ENCODE measurements at places on chromosomes 6 and 20. TPM values are rescaled to one million over a fixed set of nuclear protein-coding genes. Genes with fewer than 3 reads are reported as not detected.

The TCF21 gene
- total RNA-seq: not detected

- no peak for DNase-seq
These were observed 14.3 kb upstream of the MYT1 start for GRCh38 chr20:64149809-64150560.

The ULBP2 gene
- 3.2 TPM for total RNA-seq

GRCh38 chr20:53752971-53753879 lies 159.6 kb upstream of the ZNF217 start:
- DNase-seq: no peak

- no peak for DNase-seq
These were observed 27.1 kb downstream of the LBP start for GRCh38 chr20:38373231-38373867.

GRCh38 chr6:110755411-110755834 lies 59.8 kb downstream of the CDK19 start:
- DNase-seq: no peak

The C20orf141 gene
- 0.29 TPM for total RNA-seq

GRCh38 chr20:53296451-53297153 lies 297.0 kb downstream of the ZNF217 start:
- no peak for DNase-seq

The APOM gene
- total RNA-seq: 1.2 TPM

DNA sequence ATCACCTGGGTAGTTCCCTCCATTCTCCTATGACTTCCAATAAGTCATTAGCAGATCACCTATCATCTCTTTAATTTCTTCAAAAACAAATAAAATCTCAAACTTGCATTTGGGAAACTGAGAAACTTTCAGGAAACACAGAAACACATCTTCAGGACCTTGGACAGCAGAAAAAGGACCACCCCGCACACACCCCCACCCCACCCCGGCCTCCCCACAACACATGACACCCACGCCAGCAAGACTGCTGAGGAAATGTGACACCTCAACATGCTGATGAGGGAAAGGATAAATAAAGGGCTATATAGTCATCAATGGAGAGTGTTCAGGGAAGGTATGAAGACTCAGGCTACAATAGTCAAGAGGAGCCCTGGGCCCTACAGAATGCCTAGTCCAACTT lies 15.6 kb upstream of the TRIM39 start:
- no peak for DNase-seq

- DNase-seq: no peak
These were observed 39.2 kb upstream of the CENPW start for GRCh38 chr6:126300735-126301134.

The DSP gene
- total RNA-seq: 119 TPM

- no peak for DNase-seq
These were observed 59.3 kb upstream of the ZNF217 start for GRCh38 chr20:53652859-53653517.

DNA sequence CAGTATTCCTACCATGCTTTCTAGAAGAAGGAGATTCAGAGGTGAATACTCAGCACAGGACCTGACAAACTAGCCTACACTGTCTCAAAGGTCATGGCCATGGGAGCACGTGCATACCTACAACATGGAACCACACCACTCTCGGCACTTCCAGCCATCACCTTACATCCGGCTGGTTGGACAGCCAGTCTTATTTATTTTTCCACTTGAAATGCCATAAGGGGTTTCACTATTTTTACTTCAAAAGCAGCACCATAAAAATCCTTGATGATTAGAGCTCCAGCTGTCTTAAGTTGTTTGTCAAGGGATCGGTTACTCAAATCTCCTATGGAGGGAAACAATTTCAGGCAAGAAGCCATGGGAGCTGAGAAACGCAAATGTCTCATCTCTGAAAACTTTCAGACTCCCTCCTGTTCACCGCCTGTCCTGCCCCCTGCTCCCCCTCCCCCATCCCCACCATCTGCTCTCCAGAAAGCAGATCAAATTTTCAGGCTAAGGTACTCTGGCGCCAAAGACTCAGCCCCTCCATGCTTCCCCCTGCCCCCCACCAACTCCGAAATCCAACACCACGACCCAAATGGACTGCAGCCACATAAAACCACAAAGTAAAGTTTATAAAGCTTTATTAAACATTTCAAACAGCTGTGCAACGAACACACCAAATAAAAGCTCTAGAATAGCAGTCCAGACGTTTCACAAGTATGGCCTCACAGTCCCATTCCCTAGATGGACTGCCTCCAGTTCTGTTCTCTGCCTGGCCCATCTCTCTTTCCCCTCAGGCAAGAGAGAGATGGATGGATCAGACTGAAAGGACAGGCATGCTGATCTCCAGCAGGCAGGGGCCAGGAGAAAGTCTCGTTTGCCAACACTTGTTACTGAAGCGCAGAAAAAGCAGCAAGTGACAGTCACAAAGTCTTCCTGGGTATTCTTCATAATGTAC lies 4.0 kb upstream of the NNAT start:
- DNase-seq: peak; percentile 88

The KCNK17 gene
- total RNA-seq: not detected

The RIPOR2 gene
- 2.1 TPM for total RNA-seq

The WFDC12 gene
- total RNA-seq: not detected

The TFAP2C gene
- total RNA-seq: not detected

GRCh38 chr6:4714961-4715501 lies 61.2 kb upstream of the CDYL start:
- no peak for DNase-seq

DNA sequence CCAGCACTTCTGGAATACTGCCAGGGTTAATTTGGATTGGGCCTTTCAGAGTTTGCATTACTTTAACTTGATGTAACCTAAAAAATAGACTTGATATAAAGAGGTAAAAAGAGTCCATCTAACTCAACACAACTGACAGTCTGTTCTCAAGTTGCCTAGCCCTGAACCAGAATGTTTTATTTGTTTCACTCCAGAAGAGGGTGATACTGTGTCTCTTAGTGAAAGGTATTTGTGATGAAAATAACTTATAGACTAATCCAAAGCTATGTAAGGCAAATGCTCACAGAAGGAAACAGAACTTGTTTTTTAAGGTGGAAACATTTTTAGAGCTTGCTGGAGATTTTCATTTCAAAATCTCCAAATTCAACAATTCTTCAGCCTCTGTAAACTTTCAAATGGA lies 469.1 kb upstream of the RUNX2 start:
- DNase-seq: no peak

GRCh38 chr6:93417421-93418013 lies 1.8 kb downstream of the EPHA7 start:
- DNase-seq: peak; percentile 89

The SMPDL3A gene
- 22.7 TPM for total RNA-seq

The OPRM1 gene
- not detected for total RNA-seq

The HLA-DOA gene
- total RNA-seq: 2.4 TPM

DNA sequence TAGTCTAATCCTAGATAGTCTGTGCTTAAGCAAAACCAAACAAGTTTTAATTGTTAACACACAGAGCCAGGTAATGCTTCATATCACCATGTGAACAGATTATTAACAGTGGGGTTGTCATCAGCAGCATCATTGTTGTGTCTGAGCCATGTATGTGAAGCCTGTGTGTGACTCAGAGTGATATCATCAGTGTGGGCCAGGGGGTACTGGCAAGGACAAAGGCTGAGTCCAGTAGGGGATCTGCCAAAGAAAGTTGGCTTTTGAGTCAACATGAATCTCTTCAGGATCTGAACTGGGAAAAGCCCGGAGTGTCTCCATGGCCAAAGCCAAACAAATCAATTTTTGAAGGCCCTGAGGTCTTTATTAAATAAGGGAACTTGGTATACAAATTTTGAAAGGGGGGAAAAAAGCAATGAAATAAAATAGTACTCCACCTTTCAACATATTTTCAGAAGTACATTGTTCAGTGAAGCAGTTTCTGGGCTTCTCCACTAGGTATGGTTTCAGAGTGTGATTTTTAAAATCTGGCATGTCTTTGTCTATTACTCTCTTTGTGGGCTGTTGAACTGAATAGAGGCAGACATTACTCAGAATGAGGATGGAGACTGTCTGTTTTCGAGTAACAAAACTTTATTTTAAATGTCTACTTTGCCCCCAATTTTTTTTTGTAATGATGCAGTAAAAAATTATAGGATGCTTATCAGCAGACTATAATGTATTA lies 444.2 kb upstream of the JAG1 start:
- peak; percentile 48 for DNase-seq

The LHFPL5 gene
- not detected for total RNA-seq

GRCh38 chr6:125678601-125679000 lies 70.8 kb upstream of the HEY2 start:
- no peak for DNase-seq

- peak; percentile 94 for DNase-seq
These were observed 25.6 kb downstream of the MANBAL start for GRCh38 chr20:37315021-37315451.

DNA sequence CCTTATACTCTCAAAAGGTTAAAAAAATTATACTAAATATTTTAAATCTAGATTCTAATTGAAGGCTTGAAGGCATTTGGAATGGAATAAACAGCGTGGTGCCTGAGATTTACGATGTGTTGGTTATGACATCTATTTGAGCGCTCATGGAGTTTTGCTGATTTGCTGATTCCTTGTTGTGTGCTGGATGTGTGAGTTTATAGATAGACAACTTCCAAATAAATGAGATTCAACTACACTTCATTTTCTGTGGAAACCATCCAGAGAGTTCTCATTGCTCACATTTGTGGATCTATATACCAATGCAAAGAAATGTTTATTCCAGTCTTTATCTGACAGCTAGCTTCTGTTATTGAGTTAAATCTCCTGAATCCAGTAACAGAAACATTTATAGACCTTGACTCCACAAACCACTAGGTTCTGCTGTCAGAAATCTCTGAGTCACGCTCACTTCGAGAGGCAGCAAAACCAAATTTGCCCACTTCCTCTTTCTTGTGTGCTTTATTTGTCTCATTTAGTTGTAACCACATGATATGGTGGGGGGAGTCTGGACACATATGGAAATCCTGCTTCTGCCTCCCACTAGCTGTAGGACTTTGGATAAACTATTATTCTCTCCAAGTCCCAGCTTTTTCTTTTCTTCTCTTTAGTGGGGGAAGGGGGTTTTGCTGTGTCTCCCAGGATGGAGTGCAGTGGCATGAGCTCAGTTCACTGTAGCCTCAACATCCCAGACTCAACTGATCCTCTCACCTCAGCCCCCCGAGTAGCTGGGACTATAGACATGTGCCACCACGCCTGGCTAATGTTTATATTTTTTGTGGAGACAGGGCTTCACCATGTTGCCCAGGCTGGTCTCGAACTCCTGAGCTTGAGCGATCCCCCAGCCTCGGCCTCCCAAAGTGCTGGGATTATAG lies 54.5 kb downstream of the IPCEF1 start:
- DNase-seq: no peak

DNA sequence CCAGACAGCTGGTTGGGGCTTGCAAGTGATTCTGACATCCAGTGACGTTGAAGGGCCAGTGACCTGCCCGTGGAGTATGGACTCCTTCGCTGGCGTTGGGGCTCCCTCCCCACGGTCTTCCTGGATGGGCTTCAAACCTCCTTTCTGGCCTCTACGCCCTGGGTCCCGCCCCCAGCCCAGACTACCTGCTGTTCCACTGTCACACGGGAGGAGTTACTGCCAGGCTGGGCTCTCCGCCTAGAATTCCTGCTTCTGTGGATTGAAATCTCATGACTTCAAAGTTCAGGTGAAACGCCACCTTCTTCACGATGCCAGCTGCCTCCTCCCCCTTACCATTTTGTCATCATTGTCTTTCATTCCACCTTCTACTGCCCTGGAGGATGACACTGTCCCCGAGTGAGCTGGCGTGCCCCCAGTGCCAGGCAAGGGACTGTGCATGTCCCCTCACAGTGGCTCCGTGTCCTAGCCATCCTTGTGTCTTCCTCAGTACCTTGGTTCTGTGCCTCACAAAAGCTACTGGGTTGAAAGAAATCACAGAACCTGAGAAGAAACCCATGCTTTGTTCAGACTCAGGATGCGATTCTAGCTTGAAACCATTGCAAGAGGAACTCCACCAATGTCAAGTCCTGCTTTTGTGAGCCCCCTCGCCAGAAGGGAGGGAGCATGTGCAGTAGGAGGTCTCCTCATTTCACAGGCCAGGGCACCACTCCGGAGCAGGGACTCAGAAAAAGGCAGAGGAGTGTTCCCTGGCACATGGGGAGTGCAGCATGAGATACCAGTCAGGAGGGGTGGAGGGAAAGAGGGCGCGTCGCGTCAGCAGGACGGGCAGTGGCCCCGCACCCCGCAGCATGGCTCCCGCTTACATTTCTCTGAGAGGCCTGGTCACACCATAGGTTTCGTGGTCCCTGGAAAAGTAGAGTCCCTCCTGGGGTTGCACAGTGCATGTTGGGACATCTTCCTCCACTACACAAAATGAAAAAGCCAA lies 11.0 kb upstream of the IRF4 start:
- DNase-seq: no peak

The SOBP gene
- total RNA-seq: 12.1 TPM

DNA sequence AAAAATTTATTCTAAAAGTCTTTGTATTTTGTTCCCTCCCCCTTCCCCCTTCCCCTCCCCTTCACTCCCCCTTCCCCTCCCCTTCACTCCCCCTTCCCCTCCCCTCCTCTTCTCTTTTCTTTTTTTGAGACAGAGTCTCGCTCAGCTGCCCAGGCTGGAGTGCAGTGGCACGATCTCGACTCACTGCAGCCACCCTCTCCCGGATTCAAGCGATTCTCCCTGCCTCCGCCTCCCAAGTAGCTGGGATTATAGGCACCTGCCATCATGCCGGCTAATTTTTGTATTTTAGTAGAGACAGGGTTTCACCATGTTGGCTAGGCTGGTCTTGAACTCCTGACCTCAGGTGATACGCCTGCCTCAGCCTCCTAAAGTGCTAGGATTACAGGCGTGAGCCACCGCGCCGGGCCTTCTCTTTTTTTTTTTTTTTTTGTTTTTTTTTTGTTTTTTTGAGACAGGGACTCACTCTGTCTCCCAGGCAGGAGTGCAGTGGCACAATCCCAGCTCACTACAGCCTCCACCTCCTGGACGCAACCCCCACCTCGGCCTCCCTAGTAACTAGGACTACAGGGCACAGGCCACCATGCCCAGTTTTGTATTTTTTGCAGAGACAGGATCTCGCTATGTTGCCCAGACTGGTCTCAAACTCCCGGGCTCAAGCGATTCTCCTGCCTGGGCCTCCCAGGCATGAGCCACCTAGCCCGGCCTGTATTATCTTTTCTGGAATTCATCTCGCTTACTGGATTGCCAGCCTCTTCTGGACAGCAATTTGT lies 1.1 kb upstream of the AFG1L start:
- DNase-seq: no peak

DNA sequence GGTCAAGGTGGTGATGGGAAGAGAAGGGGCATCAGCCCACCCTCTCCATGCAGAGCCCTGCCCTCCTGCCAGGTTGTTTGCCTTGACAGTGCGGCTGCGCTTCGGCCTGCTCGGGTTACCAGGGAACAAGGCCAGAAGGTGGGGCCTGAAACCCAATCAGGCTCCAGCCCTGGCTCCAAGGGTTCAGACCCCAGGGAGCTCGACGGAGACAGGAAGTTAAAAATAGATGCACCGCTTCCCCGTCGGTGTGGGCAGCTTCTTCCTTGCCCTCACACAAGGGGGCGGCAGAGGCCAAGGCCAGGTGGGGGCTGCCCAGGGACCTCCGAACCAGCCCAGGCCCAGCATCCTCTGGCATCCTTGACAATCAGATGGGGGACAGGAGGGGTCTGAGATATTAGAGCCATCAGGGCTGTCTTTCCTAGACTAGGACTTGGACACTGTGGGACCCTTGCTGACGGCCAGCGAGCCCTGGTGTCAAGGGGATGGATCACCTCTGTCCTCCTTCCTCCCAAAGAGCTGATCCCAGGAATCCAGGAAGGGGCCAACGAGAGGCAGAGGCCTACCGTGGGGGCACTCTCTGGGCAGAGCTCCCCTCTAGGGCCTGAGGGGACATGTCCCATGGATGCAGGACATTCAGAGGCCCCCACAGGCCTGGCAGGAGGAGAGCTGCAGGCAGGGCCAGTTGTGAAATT lies 65.2 kb downstream of the RIPOR3 start:
- peak; percentile 96 for DNase-seq

- DNase-seq: no peak
These were observed 308.1 kb upstream of the HS3ST5 start for GRCh38 chr6:114650891-114651290.

All from osteoblast (primary cell).